ENCODE measurements at places on chromosomes 12 and 14. TPM values are rescaled to one million over a fixed set of nuclear protein-coding genes. Genes with fewer than 3 reads are reported as not detected.

GRCh38 chr12:86669010-86669409 lies 412.8 kb upstream of the MGAT4C start:
- no peak for DNase-seq

DNA sequence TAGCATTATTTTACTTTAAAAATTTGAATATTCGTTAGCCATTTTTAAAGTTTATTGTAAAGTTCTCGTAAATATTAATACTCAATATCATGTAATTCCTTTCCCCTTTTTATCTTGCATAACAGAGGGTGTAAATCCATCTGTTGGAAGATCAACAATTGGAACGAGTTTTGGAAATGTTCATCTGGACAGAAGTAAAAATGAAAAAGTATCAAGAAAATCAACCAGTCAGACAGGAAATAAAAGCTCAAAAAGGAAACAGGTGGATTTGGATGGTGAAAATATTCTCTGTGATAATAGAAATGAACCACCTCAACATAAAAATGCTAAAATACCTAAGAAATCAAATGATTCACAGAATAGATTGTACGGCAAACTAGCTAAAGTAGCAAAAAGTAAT lies 1.8 kb downstream of the PMCH start:
- DNase-seq = no peak

GRCh38 chr14:25588751-25589150 lies 538.8 kb upstream of the STXBP6 start:
- no peak for DNase-seq

DNA sequence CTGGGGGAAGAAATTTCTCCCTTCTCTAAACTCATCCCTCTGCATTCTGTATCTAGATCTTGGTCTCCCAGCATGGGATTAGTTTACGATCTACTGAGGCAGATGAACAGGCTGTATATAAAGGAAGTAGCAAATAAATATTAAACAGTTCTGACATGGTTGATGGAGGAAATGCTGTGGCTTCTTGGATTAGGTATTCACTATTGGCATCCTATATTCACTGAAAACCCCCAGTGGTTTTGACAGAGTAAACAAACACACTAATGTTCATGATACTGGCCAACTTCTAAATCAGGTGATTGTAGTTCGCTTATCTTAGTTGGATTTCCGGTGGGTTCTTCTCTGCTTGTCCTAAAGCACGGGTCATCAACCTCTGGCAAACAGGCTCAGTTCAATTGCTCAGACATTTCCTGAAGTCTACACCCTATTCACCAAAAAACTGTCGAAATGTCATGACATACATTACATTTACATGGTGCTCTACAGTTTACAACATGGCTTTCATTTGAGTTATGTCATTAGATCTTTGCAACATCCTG lies 433.9 kb downstream of the EGLN3 start:
- no peak for DNase-seq

- DNase-seq = no peak
These were observed 4.5 kb upstream of the BEGAIN start for GRCh38 chr14:100591453-100592371.

- no peak for DNase-seq
These were observed 31.9 kb upstream of the CAND1 start for GRCh38 chr12:67237231-67237630.

- no peak for DNase-seq
These were observed 474.9 kb downstream of the ATP23 start for GRCh38 chr12:58416236-58416635.

DNA sequence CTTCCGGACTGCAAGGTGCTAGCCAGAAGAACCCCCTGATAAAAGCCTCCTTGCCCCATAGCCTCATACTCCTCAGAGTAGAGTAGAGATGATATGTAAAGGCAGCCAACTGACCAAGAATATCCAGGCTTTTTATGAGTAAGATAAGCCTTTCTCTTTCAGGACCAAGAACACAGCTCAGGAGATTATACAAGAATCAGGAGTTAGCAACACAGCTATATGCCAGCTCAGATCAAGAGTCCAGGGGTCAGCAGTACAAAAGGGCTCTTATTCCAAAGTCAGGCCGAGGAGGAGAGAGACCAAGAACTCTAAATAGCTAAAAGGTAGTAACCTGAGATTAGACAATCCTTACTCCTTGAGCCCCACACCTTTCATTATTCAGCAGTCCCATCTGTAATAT lies 135.3 kb downstream of the BTG1 start:
- DNase-seq = no peak

DNA sequence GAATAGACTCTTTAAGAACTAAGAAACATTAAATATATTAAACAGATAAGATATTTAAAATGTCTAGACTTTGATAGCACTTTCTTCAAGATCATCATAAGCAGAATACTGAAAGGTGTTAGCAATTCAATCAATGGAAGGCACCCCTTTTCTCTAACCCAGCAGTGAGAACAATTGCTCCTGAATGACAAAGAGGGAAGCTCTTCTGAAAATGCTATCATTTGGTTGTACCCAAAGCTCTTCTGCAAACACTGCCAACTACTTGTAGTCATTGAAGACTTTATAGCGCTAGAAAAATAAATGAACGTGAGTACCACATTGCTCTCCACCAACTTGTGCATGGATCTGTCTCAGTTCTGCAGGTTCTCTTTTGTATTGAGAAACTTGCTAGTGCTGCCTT lies 62.2 kb upstream of the LMO3 start:
- no peak for DNase-seq

GRCh38 chr12:111822886-111823285 lies 19.1 kb upstream of the MAPKAPK5 start:
- DNase-seq = no peak

DNA sequence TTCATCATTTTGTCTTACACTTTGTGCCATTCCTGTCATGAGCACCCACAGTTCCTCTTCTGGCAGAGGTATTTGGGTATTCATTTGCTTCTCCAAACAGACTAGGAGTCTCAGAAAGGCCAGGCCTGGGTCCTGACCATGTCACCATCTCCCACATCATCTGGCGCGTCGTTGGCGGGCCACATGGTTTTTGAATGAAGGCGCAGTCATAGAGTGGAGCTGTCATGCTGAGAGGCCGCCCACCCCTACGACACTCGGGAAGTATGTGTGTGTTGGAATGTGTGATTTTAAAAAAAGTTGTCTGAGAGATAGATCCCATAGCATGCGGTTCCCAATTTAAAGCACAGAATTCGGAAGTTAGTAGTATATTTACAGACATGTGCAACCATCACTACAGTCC lies 15.6 kb upstream of the TTC7B start:
- no peak for DNase-seq

DNA sequence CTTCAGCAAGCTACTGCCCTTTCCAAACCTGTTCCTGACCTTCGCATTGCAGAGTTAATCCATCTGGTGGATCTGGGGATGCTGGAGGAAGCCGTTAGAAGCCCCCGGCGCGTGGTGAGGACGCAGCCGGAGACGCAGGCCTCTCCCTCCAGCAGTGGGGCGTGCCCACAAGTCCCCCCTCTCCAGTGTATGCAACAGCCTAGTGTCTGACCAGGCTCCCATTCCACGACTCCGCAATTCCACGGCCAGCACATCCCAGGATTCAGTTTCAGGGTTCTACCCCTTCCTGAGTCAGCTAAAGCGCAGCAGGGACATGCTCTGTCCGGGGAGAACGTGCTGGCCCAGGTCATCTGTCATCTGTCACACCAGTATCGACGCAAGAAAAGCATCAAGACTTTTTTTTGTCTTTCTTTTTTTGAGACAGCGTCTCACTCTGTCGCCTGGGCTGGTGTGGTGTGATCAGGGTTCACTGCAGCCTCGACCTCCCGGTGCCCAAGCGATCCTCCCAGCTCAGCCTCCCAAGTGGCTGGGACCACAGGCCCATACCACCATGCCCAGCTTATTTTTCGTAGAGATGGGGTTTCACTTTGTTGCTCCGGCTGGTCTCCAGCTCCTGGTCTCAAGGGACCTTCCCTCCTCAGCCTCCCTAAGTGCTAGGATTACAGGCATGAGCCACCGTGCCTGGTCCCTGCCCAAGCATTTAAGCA lies 8.0 kb upstream of the DYNC1H1 start:
- no peak for DNase-seq

GRCh38 chr12:50609292-50609874 lies 104.6 kb downstream of the DIP2B start:
- DNase-seq = no peak

GRCh38 chr14:86299994-86300393 lies 770.0 kb downstream of the FLRT2 start:
- DNase-seq = no peak

- DNase-seq = no peak
These were observed 24.7 kb downstream of the ITPK1 start for GRCh38 chr14:93090826-93091555.

- no peak for DNase-seq
These were observed 13.7 kb downstream of the NID2 start for GRCh38 chr14:52055167-52055566.

GRCh38 chr12:6752167-6752920 lies 597 bp downstream of the MLF2 start:
- no peak for DNase-seq

DNA sequence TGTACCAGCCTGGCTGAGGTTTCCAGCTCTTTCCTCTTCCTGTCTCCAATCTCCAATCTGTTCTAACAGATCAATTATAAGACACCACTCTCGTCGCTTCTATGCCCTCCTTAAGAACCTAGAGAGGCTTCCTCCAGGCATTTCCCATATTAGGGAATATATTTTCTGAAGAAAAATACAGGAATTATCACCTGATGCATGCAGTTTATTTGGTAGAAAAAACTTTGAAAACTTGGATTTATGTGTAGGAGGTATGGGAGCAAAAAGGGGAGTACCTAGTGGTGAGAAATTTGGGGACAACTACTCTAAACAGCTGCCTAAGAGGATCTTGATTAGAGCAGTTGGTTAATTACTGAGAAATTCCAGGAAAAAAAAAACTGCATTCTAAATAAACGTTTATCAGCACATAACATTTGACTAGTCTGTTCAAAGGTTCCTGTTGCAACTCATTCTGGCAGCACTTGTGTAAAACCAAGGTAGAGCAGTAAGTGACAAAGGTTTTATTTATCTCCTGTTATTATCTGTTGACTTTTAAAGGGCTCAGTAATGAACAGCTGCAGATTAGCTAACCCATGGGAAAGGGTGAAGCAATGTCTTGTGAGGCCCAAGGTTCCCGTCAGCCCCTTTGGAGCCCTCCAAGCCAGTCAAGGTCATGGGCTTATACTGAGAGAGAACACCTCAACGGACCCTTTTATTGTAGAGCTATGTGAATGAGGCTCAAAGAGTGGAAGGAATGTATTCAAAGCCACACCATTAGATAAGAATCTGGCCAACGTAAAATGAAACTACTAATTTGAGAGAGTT lies 36.4 kb upstream of the NR1H4 start:
- no peak for DNase-seq

DNA sequence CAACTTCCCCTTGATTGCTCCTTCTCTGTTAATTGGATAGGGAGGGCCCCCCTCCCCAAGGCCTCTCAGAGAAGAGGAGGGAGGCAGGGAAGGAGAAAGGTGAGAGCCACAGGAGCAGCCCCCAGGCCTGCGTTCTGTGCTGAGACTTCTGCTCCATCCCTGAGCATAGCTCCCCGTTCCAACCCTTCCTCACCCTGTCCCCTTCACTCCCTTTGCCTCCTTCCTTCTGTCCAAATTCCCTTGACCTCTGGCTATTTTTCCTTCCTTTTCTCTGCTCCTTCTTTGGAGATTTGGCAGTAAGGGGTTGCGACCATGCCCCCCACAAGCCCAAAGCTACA lies 788 bp upstream of the ASIC1 start:
- DNase-seq = no peak

- no peak for DNase-seq
These were observed 45.4 kb upstream of the TESC start for GRCh38 chr12:117144599-117144998.

DNA sequence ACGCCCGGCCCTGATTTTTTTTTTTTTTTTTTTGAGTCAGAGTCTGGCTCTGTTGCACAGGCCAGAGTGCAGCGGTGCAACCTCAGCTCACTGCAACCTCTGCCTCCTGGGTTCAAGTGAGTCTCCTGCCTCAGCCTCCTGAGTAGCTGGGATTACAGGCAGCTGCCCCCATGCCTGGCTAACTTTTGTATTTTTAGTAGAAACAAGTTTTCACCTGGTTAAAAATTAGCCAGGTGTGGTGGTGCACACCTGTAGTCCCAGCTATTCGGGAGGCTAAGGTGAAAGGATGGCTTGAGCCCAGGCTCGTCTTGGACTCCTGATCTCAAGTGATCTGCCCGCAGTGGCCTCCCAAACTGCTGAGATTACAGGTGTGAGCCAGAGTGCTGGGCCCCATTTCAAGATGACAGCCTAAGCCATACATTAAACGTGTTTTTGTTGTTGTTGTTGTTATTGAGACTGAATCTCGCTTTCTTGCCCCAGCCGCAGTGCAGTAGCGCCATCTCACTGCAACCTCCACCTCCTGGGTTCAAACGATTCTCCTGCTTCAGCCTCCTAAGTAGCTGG lies 42.7 kb upstream of the EAPP start:
- no peak for DNase-seq

DNA sequence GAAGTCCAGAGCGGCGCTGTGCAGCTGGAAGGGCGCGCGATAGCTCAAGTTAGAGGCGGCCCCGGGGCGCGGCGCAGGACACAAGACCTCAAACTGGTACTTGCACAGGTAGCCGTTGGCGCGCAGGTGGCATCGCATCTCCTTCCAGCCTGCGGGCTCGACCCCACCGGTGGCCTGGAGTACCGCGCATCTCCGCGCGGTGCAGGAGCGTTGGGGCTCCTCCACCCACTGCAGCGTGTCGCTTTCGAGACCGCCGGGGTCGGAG lies 553 bp downstream of the CLEC14A start:
- no peak for DNase-seq

GRCh38 chr14:95496111-95496681 lies 20.3 kb downstream of the SYNE3 start:
- no peak for DNase-seq

GRCh38 chr14:74505831-74506230 lies 12.3 kb downstream of the ISCA2 start:
- no peak for DNase-seq

- no peak for DNase-seq
These were observed 31.1 kb downstream of the METAP2 start for GRCh38 chr12:95505039-95505438.

Gene TRPV4
- total RNA-seq = under 0.01 TPM

Gene TCL1B
- not detected for total RNA-seq

Gene DBX2
- not detected for total RNA-seq

Gene KLC1
- 333 TPM for total RNA-seq

Gene C12orf57
- total RNA-seq = 342 TPM

Gene AMIGO2
- total RNA-seq = 4.5 TPM

Gene RD3L
- total RNA-seq = not detected

Gene GON7
- total RNA-seq = 12.4 TPM

Gene PTCSC3
- total RNA-seq = not detected

Gene ACOT6
- not detected for total RNA-seq

Gene FAM186B
- total RNA-seq = 0.26 TPM

Gene TC2N
- total RNA-seq = 25.2 TPM

Gene CLEC7A
- total RNA-seq = 4.6 TPM

All from esophagus muscularis mucosa (tissue), 4 donors.